ENCODE measurements at places on chromosomes 12 and 14.

DNA sequence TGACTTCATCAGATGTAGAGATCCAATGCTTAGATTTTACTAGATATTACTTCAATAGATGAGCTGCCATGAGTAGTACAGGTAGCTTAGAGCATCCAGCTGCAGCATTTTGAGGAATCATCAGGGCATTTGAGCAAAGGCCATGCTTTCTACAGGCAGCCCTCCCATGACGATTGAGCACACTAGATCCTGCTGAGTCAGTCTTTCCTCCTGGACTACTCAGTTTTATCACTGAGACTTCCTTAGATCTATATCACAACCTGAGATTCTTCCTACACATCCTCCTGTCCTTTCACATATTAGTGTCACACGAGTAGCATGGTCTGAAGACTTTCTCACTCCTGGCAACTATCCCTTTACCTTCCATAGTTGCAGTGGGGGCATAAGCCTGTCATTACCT is 1401.8 kb downstream of the FSCB start:
- DNase-seq: no peak

- DNase-seq: no peak
Measured at GRCh38 chr12:25659621-25660020, 106.5 kb upstream of the LMNTD1 start.

DNA sequence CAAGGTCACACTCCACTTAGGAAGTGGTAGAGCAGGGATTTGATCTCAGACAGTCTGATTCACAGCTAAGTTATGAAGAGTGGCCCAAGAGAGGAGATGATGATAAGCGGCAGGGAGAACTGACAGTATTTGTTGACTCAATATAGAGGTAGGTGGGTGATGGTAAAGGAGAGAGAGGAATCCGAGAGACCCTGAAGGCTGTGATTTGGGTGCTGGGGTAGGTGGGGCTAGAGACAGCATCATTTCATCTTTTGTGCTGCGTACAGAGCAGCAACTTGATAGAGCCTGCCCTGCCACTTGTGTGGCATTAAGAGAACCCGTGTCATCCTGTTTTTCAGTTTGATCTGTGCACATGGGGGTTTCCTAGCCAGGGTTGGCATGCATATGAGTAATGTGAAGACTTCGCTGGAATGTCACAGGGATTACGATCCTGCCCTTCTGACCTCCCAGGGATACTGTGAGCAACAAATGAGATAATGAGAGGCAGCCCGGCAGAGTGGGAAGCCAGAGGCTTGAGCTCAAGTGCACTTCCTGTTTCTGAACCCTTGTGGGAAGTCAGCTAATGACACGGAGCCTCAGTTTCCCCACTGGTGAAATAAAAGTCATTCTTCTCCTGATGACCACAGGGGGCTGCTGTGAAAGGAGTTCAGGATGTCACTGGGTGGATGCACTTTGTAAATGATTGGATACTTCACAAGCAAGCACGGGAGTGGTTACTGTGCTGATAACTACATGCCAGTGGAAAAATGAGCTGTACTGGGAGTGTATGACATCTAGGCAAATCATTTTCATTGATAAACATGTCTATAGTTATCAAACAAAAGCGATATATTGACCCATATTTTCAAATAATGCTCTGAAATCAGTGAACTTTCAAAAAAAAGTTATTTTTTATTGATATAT is 59.5 kb upstream of the IGF1 start:
- DNase-seq: no peak

GRCh38 chr12:64173456-64173855 is 48.6 kb downstream of the KICS2 start:
- no peak for DNase-seq

DNA sequence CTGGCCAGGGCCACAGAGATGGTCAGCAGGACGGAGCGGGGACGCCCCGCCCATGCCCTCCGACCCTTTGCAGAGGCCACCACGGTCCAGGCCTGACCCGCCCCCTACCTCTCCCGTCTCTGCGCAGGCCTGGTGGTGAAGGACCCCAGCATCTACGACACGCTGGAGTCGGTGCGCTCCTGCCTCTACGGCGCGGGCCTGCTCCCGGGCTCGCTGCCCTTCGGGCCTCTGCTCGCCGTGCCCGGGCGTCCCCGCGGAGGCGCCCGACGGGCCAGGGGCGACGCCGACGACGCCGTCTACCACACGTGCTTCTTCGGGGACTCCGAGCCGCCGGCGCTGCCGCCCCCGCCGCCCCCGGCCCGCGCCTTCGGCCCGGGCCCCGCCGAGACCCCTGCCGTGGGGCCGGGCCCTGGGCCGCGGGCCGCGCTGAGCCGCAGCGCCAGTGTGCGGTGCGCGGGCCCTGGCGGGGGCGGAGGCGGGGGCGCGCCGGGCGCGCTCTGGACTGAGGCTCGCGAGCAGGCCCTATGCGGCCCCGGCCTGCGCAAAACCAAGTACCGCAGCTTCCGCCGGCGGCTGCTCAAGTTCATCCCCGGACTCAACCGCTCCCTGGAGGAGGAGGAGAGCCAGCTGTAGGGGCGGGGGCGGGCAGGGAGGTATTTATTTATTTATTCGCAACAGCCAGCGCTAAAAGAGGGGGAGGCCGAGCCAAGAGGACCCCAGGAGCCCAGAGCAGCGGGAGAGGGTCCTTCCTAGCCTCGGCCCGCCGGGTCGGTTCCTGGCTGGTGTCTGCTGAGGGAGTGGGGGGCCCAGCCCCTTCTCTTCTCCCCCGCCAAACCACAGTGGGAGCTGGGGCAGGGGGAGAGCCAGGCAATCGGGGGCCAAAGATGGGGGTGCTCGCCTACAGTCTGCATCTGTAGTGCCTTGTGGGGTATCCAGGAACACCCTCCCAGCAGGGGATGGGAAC is 8.1 kb downstream of the TAMALIN start:
- DNase-seq: no peak

DNA sequence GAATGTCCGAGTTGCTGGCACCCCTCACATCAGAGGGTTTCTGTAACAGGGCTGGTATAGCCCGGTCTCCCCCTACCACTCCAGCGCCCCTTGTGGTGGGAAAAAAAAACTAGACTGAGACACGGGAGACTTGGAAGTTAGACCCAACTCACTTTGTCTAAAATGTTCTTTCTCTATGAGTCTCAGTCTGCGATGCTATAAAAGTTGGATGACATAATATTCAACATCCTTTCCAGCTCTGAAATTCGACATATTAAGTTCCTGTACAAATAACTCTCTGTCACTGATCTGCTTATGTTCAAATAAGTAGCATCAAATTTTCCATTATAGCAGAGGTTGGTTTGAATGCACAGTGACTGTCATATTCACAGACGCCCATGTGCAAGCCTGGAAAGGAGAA is 25.7 kb upstream of the TC2N start:
- no peak for DNase-seq

DNA sequence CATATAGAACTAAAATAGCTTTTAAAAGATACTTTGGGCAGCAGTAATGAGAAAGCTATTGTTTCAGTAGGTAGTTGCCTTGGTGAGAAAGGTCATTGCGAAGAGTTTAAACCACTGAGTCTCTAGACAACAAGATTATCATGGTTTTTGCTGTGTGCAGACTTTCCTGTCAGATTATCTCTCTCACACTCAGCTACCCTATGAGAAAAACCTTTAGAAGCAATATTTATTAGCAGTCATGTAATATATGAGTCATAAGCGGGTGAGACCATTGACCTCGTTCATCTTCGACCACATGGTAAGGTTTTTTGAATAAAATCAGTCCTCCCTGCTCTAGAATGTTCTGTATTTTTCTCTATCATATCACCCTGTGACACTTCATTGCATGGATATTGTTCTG is 59.9 kb downstream of the GPR65 start:
- DNase-seq: no peak

DNA sequence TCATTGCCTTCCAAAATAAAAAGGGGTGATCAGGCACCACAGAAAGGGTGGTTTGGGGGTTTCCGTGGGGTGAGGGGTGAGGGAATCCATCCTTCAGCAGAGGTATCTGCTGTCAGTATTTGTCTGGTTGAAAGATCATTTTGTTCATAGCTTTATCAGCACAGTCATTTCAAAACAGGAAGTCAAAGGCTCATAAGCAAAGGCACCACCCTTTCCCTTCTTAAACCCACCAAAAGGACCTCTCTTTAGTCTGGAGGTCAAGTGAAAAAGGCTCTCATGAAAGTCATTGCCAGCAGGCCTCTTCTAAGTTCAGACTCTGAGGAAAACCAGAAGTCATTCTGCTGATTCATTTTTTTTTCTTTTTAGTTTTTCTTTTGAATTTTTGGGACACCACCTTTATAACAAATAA is 6.2 kb downstream of the CHST11 start:
- peak; percentile 75 for DNase-seq

- DNase-seq: no peak
Measured at GRCh38 chr12:116346741-116347140, 69.2 kb upstream of the MED13L start.

- no peak for DNase-seq
Measured at GRCh38 chr14:67538501-67538900, 5.4 kb downstream of the PLEKHH1 start.

Measured in activated naive CD4-positive, alpha-beta T cell treated with anti-CD3 and anti-CD28 coated beads, Interleukin-2, amount 10 ng/mL, durations not matched to agents 7 days and 5 days (primary cell).